ENCODE measurements at places on chromosomes 2 and 18. TPM values are rescaled to one million over a fixed set of nuclear protein-coding genes. Genes with fewer than 3 reads are reported as not detected.
A peak's percentile ranks its signal among the peaks of the same experiment; 100 is the strongest.

GRCh38 chr2:229970406-229970805, 48.1 kb downstream of the FBXO36 start:
- H3K4me3 ChIP-seq = no peak overlapping the region
- no peaks in the 10 kb centered on the region for H3K27me3 ChIP-seq
- no peak overlapping the region for H3K27ac ChIP-seq

GRCh38 chr2:124145982-124146381, 120.9 kb downstream of the CNTNAP5 start:
- DNase-seq = no peak
- no peaks in the 10 kb centered on the region for H3K36me3 ChIP-seq
- no peak overlapping the region for H3K27ac ChIP-seq
- H3K4me1 ChIP-seq = no peaks in the 10 kb centered on the region

GRCh38 chr2:30234180-30234971, 3.0 kb downstream of the LBH start:
- H3K27ac ChIP-seq = peak overlapping the region; percentile 99
- H3K27me3 ChIP-seq = peaks cover 2% of the 10 kb centered on the region
- peaks cover 67% of the 10 kb centered on the region for H3K36me3 ChIP-seq
- DNase-seq = peak; percentile 41
- peak overlapping the region; percentile 98 for H3K4me3 ChIP-seq
- H3K4me1 ChIP-seq = peaks cover 79% of the 10 kb centered on the region

- H3K4me1 ChIP-seq = no peaks in the 10 kb centered on the region
- DNase-seq = no peak
- H3K27me3 ChIP-seq = no peaks in the 10 kb centered on the region
- no peak overlapping the region for H3K4me3 ChIP-seq
- no peaks in the 10 kb centered on the region for H3K36me3 ChIP-seq
Observed at GRCh38 chr18:22057908-22058527, 111.4 kb upstream of the GATA6 start.

- H3K4me3 ChIP-seq = peak overlapping the region; percentile 77
- DNase-seq = peak; percentile 62
- H3K27me3 ChIP-seq = no peaks in the 10 kb centered on the region
- peaks cover 52% of the 10 kb centered on the region for H3K36me3 ChIP-seq
- H3K4me1 ChIP-seq = peaks cover 31% of the 10 kb centered on the region
Observed at GRCh38 chr2:25252291-25253152, 84.1 kb upstream of the POMC start.

The ERICH2 gene
- not detected for total RNA-seq
